Fibroblast of skin of left biceps (primary cell): ENCODE measurements at places on chromosomes 3 and 15.
A peak's percentile ranks its signal among the peaks of the same experiment; 100 is the strongest.

DNA sequence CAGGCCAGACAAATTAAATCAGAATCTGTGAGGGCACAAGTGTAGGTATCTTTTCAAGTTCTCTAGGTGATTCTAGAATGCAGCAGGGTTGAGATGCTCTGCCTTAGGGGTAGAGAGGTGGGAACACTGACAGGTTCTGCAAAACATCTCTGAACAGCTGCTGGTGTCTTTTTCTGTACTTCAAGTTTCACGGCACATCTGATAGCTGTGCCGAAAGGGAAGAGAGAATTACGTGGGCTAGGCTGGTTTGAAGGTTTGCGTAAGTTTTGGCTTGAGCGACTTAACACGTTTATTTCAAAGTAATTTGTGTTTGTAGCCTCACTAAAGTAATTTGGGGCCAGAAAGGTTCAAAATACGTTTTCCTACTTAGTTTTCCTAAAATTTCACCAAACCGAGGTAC lies 22.5 kb downstream of the PXK start:
- no peak for DNase-seq

GRCh38 chr3:27577504-27577903 lies 93.3 kb upstream of the SLC4A7 start:
- DNase-seq = no peak

DNA sequence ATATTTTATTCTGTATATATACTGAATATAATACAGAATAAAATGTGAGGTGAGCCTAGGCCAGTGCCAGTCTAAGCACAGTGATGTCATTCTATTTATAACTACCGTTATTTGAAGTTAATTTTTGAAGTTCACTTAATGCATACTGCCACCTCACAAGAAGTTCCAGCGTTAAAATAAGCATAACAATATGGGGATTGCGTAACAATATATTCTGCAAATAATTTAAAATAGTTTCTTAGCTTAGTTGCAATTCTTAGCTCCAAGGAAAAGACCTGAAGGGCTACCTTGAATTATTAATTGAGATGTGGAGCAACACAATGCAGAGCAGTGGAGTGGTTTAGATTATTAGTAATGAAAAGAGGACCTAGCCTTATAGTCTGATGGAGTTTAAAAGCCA lies 390.5 kb upstream of the ROBO1 start:
- no peak for DNase-seq

DNA sequence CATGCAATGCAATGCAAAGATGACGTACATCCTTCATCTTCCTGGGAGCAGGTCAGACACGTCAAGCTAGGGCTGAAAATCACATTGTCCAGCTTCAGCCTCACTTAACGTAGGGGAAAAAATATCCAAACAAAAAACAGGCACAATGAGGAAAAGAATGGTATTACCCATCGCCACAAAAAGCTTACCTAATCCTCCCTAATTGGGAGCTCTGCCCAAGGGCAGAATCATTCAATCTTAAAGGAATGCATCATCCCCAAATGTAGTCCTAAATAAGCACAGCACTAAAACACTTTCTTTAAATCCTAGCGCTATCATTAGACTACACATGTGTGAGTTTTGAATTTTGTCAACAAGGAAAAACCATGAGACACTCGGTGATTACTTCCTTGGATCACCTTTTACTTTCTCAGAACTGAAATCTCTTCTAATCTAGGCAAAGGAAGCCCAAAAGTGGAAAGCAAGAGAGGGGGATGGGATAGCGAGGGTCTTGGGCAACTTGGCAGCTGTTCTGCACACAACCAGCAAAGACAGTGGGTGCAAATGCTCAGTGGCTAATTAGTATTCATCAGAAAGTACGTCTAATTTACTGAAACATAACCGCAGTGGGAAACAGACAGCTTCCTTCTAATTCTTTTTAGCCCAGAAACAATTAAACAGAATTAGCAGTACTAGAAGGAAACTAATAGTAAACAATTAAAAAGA lies 87.4 kb downstream of the ADAMTS9 start:
- no peak for DNase-seq

- DNase-seq = no peak
Measured at GRCh38 chr15:31452595-31453557, 126.2 kb downstream of the KLF13 start.

DNA sequence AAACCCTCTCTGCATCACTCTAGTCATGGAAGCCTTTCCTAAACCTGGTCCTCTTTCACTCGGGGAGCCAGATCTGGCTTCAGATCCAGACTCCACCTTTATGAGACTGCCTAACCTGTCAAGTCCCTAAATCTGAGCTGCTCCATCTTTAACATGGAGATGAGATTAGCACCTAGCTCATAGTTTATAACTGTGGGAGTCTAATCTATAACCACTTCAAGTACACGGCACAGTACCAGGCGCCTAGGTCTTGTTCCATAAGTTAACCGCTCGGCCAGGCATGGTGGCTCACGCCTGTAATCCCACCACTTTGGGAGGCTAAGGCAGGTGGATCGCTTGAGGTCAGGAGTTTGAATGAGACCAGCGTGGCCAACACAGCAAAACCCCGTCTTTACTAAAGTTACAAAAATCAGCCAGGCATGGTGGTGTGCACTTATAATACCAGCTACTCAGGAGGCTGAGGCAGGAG lies 30.3 kb downstream of the TPM1 start:
- DNase-seq = no peak

GRCh38 chr3:196968233-196969133 lies at the start of gene PIGZ:
TSS of gene PIGZ (minus strand) at chr3:196968833. CDS start at chr3:196952031, 16,802 bp downstream.
- no peak for DNase-seq

DNA sequence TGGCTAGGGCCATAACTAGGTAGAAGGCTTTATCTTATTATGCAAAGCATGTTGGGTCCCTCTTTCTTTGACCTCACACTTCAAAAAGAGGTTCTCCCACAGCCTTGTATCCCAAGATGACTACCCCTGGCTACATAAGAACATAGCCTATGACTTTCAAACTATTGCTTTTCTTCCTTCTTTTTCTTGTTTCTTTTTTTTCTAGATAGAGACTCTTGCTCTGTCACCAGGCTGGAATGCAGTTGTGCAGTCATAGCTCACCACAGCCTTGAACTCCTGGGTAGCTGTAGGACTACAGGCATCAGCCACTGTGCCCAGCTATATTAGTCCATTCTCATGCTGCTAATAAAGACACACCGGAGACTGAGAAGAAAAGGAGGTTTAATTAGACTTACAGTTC lies 47.2 kb downstream of the DIPK2A start:
- peak; percentile 39 for DNase-seq

DNA sequence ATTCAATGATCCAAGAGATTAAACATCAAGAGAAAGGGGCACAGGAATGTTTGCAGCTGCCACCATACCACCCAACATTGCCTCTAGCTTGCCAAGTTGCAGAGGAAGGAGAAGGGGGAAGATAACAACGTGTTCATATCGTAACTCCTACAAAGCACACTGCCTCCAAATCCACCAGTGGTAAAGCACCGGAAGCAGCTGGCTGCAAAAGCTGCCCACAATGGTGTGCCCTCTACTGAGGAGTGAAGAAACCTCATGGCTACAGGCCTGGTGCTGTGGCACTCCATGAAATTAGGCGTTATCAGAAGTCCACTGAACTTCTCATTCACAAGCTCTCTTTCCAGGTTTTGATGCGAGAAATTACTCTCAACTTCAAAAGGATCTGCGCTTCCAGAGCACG lies 263.9 kb upstream of the STT3B start:
- DNase-seq = no peak

DNA sequence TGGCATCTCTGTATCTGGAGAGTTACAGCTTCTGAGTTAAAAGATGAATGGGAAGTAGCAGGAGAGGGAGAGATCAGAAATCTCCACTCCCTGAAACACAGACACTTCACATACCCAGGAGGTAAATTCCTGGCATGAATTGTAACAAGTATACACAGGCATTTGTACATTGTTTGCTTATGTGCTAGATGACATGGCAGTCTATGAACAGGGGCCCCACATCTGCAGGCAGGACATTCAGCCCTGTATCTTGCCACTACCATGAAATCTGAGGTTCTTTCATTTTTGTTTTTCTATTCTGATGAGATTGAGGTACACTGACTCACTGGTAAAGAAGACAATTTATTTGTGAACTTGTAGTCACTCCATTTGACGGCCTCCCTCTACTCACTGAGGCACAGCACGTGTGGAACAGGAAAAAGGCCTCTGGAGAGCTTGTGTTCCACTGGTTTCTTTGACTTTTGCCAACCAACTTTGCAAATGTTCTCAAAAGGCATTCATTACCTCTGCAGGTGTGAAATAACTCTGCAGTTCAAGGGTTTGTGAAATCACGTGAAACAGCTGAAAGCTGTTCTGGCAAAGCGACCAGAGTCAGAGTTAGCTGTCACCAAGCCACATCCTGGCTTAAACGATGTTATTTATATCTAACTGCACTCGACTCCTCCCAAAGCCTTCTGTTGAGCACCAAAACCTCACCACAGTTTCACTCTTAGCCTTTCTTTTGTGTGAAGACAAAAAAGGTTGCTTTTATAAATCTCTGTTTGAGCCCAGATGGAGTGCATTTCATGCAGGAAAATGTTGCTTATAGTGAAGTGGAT lies 401.3 kb upstream of the CFAP20DC start:
- DNase-seq = no peak

GRCh38 chr3:34263101-34263621 lies 464.7 kb downstream of the PDCD6IP start:
- no peak for DNase-seq
